ENCODE measurements at places on chromosomes 5 and 9. TPM values are rescaled to one million over a fixed set of nuclear protein-coding genes. Genes with fewer than 3 reads are reported as not detected.

The ZDHHC11B gene
- 4.3 TPM for total RNA-seq

GRCh38 chr9:94932652-94933510 is 206.4 kb downstream of the AOPEP start:
- no peak for DNase-seq

- DNase-seq, result no peak
Measured at GRCh38 chr5:149319174-149319573, 26.1 kb upstream of the GRPEL2 start.

DNA sequence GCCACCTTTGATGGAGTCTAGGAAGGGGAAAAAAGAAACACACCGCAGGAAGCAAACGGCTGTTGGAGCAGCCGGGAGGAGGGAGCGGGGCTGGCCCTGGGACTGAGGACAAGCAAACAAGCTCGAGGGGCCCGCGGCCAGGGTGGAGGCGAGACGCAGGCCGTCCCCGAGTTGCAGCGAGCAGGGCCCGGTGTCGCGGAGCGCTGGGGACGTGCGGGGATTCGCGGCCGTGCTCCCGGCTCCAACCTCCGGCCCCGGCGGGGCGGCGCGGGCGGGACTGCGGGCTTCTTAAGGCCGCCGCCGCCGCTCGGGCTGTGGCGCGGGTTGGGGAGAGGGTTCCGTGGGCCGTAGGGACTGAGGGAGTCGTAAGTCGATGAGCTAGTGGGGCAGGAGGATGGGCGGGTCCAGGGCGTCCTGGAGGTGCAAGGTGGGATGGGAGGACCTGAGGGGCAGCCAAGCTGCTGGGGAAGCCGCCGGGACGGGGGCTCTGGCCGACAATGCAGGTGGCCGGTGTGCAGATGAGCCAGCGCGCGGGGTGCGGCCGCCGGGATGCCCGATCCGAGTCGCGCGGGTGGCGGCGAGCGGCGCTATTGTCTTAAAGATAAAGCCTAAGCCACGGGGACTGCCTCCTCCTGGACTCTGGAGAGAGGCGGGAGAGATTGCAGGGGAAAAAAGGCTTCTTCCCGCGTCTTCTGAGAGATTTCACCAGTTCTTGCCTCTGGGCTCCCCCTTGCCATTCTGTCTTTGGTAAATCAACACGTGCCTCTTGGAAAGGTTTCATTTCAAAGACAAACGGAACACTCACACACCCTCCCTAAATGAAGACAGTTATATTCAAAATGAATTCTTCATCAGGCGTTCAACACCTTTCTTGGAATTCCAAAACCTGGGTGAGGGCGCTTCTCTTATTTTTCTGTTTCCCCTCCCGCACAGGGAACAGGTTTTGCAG is 1.6 kb upstream of the HAPLN1 start:
- DNase-seq, result peak; percentile 85

The SPINK4 gene
- total RNA-seq, result not detected

All from umbilical cord (tissue), 2 donors.